ENCODE measurements at places on chromosomes 16 and 17. TPM values are rescaled to one million over a fixed set of nuclear protein-coding genes. Genes with fewer than 3 reads are reported as not detected.

CCL16 gene
- 0.39 TPM for polyA plus RNA-seq

SLC13A2 gene
- not detected for polyA plus RNA-seq

GRIN2A gene
- 0.23 TPM for polyA plus RNA-seq

ANTKMT gene
- 15.4 TPM for polyA plus RNA-seq

HOXB3 gene
- polyA plus RNA-seq, result 9.2 TPM

STX4 gene
- 43.0 TPM for polyA plus RNA-seq

SPAG9 gene
- polyA plus RNA-seq, result 71.8 TPM

SLC16A5 gene
- 6.9 TPM for polyA plus RNA-seq

LRRC46 gene
- polyA plus RNA-seq, result 0.81 TPM

SLC4A1 gene
- polyA plus RNA-seq, result 11.3 TPM

DNA sequence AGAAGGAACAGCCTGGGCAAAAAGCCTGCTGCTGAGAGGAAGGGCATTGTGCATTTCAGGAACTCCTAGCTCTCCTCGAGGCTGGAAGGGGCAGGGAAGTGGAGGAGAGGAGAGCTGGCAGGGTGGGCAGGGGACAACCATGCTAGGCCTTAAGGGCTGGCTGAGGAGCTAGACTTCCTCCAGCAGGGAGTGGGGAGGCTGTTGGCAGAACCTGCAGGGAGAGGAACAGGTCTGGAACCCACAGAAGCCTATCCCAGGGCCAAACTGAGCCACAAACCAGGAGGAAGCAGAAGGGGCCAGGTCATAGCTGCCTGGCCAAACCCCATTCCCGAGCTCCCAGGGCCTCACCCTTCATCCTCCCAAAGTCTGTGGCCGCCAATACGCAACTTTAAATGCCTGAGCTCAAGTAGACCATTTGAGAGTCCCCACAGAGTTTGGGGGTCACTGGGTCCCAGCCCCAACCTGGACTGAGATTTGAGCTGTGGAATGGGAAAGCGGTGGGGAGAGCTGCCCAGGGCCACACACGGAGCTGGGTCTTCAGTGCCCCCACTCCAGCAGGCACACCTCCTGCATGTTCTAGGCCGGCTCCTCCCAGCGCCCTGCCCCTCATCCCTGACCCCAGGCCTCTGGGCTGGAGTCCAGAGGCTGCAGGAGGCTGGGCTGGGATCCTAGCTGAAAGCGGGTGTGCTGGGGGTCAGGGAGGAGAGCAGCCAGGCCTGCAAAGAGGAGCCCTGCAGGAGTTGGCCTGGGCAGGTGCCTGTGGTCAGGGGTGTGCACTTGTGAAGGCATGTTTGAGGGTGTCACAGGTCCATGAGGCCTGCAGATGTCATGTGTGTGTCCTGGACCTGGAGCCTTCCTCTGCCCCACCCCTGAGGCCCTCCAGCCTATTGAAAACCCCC is 4.5 kb downstream of the CDH5 start:
- DNase-seq, result no peak

GRCh38 chr17:4249452-4250029 is 14.2 kb downstream of the ANKFY1 start:
- no peak for DNase-seq

DNA sequence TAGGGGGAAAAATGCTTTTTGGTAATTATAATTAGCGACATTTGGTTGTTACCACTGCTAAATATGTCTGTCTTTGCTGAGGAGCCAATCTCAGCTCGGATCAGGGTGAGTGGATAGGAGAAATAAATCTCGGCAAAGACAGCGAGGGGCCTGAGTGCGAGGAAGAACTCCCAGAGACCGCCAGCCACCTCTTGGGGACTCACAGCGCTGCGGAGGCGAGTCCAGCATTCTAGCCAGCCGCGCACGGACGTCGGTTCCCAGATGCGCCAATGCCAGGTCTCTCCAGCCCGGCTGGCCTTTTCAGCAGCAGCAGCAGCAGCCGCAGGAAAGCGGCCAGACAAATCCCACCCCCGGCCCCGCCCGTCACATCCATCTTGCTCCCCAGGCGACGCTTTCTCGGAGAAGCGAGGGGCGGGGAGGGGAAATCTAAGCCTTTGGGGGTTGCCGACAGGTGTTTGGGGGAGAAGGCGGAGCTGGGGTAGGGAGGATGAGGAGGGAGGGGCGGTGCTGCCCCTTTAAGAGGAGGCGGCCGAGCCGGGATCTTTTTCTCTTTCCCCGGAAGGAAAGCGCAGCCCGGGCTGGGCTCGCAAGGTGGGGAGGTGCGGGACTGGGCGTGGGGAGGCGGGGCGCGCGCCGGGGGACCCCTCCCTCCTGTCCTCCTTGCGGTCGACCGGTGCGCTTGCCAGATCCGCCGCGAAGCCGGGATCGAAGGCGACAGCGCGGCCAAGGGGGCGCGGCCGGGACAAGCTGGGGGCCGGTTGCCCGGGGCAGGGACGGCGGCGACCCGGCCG is at the start of gene ITGA3:
ITGA3 (plus strand) TSS at position 685 of the 791 bp plus-strand sequence. CDS start 330 bp downstream, outside the sequence.
- no peak for DNase-seq

GRCh38 chr16:56576585-56577299 is 11.9 kb downstream of the MT4 start:
- DNase-seq, result no peak

DNA sequence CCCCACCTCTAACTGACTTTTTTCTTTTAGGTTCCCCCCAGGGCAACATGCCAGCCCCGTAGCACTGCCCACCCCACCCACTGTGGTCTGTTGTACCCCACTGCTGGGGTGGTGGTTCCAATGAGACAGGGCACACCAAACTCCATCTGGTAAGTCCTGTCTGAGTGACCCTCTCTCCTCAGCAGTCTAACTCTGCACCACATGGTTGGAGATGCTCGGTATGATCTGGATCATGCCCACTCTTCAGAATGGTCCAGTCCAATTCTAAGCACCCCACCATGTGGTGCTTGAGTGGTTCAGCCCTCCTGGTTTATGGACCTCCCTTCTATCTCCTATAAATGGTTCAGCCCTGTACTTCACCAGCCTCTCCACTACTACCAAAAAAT is 5.9 kb downstream of the KDM6B start:
- DNase-seq, result no peak

GRCh38 chr16:1526608-1527555 is 6.6 kb upstream of the TMEM204 start:
- DNase-seq, result no peak

GRCh38 chr17:5846001-5846400 is 224.2 kb upstream of the WSCD1 start:
- DNase-seq, result no peak

DNA sequence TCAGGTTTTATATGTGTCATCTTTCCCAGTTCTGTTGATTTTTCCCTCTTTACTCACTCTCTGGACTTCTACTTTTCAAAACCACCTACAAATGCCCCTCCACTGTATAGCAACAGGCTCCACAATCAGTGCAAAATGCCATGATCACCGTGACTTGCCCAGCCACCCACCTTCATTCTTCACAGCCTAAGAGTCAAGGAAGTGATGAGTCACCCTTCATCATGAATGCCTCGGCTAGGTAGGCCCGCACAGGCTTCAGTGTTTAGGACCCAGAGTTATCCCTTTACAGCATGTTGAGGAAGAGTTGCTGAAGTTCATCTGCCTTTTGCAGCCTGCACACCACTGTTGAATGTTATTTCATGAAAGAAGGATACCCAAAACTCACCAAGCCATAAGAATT is 158.6 kb downstream of the PMP22 start:
- no peak for DNase-seq

DNA sequence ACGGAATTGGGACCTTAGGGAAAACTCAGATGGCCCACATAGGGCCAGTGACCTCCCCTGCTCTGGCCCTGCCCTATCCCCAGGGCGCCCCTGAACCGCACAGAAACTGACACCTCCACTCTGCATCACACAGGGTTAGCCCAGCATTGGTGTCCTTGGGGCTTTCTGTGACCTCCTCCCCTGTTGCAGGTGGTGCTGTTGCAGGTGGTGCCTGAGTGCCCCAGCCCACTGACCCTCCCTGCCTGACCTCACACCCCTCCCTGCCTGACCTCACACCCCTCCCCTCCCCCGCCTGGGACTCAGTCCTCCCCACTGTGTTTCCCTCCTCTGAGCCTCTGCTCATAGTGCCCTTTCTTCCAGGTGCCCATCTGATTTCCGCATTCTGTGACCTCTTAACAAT is 21.4 kb downstream of the TNFRSF13B start:
- DNase-seq, result no peak

GRCh38 chr16:89739383-89739782 is 18.0 kb downstream of the ZNF276 start:
- DNase-seq, result no peak

DNA sequence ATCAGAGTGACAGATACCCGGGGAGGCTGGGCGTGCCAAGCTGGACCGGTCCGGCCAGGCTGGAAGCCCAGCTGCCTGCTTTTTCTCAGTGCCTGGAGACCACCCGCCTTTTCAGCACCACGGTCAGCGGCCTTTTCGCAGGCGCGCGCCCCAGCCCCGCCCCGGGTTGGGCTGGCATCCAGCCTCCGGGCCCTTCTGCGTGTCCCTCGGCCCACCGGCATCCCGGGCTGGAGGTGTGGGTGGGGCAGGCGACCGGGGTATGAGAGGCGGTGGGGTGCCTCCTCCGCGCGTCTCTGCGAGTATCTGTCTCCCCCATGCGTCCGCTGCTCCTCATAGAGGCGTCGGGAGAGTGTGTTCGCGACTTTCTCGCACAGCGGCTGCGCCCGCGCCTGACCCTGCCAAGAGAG is 102.5 kb downstream of the MRM1 start:
- DNase-seq, result no peak

- no peak for DNase-seq
Observed at GRCh38 chr17:16215002-16215272, 397 bp downstream of the NCOR1 start.

DNA sequence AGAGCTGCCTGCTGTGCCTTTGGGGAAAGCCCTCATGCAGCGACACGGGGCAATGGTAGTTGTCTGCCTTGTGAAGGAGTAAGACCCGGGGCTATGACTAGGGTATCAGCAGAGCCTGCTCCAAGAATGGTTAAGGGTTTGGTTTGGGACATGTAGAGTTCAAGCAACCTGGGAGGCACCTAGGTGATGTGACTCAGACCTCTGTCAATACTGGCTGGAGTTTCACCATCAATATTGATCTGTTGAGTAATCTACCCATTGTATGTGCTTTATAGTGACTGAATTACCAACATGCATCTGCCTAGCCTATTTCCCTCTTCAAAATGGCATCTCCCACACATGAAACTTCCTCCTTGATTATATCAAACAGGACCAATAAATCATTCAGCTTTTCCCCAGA is 398.4 kb upstream of the HSBP1 start:
- no peak for DNase-seq

- no peak for DNase-seq
Observed at GRCh38 chr17:12391468-12391867, 274.2 kb upstream of the MYOCD start.

GRCh38 chr16:17773698-17774101 is 302.9 kb upstream of the XYLT1 start:
- no peak for DNase-seq

DNA sequence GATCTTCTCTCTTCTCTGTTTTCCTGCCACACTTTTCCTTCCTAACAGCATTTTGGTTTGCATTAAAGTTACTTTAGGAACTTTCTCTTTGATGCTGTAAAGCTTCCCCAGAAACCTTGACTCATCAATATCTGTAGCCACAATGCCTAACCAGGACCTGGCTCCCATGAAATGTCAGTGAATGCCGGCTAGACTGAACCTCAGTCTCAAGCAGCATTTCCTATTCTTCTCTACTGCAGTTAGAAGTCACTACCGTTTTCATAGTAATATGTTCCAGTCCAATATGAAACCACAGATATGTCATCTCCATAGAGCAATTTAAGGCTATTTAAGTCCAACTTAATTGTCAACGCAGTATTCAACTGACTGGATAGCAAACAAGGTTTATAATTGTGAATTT is 28.9 kb downstream of the ITFG1 start:
- DNase-seq, result no peak

- no peak for DNase-seq
Observed at GRCh38 chr17:21240369-21241055, 12.7 kb downstream of the NATD1 start.

- DNase-seq, result no peak
Observed at GRCh38 chr16:64919929-64920607, 201.8 kb downstream of the CDH11 start.

- no peak for DNase-seq
Observed at GRCh38 chr17:63841350-63842172, 924 bp downstream of the SMARCD2 start.

DNA sequence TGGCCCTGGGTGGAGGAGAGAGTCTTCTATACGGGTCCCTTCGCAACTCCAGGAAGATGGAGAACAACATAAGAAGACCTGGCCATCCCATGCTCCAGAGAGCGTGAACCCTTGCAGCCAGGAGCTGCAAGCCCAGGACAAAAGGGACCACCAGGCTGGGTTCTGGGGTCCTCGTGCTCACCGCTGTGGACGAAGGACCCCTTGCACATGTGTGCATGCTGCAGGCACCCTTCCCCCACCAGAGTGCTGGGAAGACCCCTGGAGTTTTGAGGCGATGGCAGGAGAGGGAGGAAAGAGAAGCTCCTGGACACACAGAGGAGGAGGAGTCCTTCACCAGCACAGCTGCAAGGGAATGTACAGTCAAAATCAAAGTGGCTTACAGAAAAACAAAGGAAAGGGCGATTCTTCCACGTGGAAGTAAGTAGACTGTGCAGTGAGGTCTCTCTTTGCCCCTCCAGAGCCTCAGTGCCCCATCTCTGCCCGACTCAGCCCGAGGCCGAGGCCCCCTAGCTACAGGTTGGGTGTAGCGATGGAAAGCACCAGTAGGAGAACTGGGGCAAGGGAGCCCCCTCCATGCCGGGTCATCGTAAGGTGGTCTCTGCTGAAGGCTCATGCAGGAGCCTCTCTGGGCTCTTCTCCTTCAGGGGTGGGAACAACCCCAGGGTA is 51.3 kb downstream of the PIMREG start:
- DNase-seq, result no peak

DNA sequence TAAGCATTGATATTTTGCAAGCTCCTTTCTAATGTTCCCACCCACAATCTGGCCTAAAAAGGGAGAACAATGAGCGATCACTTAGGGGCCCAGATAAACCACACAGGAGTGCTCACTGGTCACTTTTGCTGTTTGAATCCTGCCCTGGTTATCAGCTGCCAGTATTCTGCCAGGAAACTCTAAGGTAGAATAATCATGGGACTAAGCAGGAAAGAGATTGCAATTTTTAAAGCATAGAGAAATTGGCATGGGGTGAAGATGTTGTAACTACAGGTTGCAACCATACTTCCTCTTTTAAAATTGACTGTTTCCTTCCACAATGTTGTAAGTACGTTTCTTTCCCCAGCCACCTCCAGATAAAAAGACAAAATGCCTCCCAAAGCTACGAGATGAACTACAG is 251.2 kb upstream of the CDH11 start:
- no peak for DNase-seq

Data from forelimb muscle (tissue), 1 donor.